ENCODE measurements at places on chromosomes 4 and X.

DNA sequence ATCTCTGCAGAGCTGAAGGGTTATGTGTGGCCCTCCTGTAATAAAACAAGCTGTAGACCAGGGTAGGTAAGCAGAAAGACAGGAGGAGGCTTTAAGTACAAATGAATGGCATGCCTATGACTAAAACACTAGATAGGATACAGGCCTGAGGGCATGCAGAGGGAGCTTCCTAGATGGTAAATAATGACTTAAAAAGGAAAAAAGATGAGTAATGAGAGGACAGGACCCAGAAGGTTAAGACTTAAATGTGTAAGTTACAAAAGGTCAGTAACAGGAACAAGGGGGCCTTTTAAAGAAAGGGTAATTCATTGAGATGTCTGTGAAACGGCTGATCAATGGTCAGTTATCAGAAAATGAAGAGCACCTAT is 194.8 kb downstream of the SOWAHB start:
- DNase-seq, result no peak

DNA sequence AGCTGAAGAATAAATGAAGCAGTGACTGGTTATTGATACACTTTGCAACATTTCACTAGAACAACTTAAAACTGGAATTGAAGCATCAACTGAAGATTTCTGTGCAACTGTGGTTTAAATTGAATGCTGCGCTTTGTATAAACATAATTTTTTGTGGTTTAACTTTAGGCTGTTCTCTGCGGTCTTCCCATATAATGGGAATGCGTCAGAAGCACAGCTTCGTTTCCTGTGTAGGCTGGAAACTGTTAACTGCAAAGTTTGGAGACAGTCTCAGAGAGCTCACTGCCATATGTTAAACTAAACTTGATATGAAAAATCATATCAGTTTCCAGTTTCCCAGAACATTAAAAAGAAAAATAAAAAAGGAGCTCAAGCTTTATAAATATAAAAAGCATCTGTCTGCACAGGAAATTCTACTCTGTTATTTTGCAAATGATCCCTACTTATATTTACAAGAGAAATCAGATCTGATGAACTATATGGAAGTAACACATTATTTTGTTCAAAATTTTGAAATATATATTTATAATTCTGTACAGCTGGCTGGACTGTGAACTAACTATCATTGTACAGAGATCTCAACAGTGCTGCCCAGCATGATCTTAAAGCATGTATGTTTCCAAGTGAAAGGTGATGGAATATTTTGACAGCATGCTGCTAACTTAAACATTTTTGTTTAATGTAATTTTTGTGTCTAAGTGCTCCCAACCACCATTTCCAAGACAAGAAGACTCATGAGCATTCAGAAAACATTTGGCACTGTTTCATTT is 139.9 kb downstream of the NDST3 start:
- DNase-seq, result no peak

DNA sequence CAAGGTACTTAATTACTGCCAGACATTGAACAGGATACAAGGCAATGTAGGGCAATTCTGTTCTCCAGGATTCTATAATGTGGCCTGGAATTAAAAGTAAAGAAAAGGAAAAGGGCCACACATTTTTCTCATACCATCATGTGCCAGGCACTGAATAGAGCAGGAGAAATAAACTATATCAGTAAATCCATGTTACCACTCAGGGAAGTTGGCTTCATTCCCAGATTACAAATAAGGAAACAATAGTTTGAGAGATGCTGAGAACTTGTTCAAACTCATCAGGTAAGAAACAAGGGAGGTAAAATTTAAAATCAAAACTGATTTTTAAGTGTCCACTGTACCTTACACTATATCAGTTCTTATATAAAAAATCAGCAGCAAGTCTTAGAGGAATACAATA is 645.0 kb upstream of the ATOH1 start:
- DNase-seq, result no peak

GRCh38 chrX:14915596-14915995 is 42.4 kb downstream of the MOSPD2 start:
- DNase-seq, result no peak

GRCh38 chr4:17869327-17869726 is 58.5 kb downstream of the NCAPG start:
- DNase-seq, result no peak

DNA sequence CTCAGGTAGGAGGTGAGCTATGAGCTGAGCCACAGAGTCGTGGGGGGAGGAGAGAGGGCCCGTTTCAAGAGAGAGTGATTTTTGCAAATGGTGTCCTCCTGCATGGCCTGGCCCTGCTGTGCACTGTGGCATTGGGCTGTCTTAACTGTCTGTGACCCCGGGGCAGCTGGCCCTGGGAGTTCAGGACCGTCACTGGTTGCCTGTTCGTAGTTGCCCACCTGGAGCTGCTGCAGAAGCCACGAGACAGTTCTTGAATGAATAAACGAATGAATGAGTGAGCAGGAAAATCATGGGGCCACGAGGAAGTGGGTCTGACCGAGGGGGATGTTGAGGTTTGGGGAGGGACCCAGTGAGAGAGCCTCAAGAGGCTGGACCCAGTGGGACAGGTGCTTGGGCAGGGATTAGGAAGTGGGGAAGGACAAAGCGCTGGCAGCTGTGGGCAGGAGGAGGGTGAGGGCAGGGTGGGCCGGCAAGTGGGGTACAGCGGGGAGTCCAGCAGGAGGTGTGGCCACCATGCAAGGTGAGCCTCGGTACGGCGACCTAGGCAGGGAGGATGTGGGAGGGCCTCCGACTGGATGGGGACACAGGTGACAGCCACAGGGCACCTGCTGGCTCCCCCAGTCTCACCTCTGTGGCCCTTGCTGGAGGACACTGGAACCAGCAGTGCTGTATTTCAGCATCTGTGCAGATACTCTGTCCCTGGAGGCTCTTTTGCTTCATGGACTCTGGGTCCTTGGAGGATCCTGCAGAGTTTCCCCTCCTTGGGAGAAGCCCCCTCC is 10.2 kb downstream of the RGS12 start:
- no peak for DNase-seq

DNA sequence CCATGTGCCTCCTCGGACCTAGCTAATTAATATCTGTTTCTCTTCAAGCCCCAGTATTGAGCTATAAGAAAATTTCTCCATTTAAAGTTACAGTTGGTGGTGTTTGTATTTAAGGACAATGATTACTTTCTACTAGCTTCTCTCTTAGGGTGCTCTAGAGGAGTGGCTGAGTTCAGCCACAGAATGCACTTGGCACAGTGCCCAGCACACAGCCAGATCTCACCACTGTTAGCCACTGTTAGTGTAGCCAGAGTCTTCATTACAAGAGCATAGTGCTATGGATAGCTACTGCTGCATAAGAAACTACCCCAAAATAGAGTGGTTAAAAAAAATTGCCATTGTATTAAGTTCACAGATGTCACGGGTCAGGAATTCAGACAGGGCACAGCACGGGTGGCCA is 421.3 kb downstream of the BCOR start:
- no peak for DNase-seq

DNA sequence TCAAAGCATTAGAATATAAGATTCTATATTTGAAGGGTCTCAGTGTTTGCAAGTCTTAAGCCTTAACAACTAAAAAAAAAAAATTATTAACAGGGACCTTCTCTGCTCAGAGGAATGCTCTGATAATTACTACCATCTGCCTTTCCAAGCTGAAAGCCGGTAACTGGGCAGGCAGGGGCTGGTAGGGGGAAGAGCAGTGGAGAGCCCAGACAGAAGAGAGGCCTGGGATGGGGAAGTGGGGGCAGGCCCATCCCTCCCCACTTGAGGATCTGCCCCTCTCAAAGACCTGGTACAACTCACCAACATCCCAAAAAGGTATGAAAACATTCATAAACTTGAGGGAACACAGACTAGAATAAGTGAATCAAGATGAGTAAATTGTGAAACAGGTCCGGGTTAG is 113.9 kb downstream of the QDPR start:
- no peak for DNase-seq

- no peak for DNase-seq
These were observed 1.5 kb downstream of the MRFAP1 start for GRCh38 chr4:6641971-6642320.

- DNase-seq, result no peak
These were observed 9.7 kb upstream of the CDKN2AIP start for GRCh38 chr4:183434666-183435190.

DNA sequence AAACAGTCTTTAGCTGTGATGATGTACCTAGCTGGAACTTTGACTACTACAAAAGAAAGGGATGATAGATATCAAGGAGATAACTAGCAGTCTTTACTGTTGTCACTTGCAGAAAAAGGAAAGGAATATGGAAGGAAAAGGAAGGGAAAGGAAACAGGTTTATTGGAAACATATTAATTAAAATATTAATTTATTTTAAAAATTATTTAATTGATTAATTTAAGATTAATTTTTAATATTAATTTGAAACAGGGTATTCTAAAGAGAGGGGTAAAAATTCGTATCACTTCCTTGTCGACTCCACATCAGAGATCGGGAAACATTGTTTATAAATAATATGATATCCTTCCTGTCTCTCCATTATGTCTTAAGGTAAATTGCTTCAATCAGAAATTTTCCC is 186.5 kb upstream of the IL15 start:
- DNase-seq, result no peak

DNA sequence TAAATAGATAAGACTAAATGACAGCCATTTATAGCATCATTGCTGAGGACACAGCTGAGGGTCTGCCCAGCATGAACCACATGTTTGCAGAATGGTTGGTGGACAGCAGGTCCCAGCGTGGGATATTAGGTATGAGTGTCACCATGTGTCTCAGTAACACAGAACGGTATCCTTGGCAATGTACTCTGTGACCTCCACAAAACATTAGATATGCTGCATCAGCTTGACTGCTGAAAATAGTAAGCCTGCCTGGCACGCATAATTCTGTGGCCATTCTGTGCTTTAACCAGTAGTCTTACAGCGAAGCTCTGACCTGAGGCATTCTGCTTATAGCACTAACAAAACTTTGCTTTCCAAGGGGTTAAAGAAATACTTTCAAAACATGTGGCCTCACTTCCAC is 32.0 kb downstream of the LIMCH1 start:
- no peak for DNase-seq

DNA sequence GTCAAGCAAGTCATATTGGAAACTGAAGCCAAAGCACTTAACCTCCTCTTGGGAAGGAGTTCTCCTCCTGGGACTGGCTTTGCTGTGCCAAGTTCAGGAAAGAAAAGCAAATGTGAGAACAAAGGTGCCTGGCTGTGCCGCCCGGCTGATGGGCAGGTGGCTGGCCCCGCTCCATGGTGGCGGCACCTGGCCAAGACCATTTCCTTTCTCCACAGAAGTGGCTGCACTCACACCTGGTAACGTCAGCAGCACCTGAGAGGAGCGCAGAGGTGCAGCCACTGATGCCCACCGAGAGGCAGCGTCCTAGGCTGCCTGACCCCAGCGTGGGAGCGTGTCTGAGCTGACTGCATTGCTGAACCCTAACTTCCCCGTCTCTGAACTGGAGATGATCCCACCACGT is 54.3 kb downstream of the DCTD start:
- no peak for DNase-seq

DNA sequence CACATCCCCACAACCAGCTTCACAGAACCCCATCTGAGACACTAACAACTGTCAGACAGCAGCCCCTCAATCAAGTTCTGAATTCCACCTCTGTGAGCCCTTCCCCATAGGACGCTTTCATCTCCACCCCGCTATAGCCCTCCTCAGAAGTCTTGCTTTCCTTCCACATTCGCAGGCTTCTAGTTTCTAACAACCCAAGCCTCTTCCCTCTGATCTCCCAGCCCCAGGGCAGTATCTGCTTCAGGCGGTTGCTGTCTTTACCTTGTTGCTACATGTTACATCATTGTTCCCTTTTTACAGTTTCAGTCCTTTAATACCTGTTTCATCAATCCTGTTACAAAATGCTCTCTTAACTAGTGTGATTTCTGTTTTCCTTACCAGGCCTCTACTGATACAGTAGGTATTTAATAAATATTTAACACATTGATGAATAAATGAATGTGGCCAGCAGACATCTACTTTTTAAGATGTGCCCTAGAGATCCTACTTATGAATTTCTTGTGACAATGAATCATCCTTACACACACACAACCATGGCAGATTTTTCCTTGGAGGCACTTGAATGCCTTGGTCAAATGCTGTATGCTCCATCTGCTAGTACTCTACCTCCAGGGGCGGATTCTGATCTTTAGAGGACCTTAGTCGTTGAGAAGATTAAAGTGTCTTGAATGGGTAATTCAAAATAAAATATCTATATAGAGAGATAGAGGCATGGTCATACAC is 164.7 kb upstream of the SLIT2 start:
- DNase-seq, result no peak

DNA sequence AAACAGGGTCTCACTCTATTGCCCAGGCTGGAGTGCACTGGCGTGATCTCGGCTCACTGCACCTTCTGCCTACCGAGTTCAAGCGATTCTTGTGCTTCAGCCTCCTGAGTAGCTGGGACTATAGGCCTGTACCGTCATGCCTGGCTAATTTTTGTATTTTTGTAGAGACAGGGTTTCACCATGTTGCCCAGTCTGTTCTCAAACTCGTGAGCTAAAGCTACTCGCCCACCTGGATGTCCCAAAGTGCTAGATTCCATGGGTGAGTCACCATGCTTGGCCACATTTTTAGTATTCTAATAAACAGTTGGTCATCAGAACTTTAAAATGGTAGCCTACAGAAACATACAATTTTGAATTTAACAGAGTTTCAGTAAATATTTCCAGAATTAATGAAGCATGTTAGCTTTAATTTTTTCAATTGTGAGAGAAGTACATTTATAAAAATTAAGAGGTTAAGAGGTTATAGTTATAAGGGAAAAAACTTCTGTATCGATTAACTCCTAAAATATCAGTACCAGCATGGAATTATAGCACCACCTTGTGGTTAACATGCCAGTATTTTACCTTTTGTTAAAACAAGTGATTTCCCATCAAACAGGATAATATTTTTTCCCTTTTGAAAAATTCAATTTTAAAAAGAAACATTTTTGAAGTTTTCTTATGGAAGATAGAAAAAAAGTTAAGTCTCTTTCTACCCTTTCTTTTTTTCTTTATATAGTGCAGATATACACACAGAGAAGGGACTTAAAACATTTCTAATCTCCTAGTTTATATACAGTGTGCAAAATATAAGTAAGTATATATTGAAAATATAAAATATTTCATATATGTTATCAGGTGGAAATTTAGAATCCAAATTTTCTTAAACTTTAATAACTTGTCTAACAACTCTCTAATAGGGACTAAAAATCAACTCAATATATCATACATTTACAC is 35.4 kb downstream of the CEP44 start:
- no peak for DNase-seq

- no peak for DNase-seq
These were observed 67.2 kb upstream of the PPP3CA start for GRCh38 chr4:101414496-101414895.

- no peak for DNase-seq
These were observed 10.9 kb upstream of the SEL1L3 start for GRCh38 chr4:25873632-25874129.

GRCh38 chr4:166121897-166122296 is 248.9 kb downstream of the TLL1 start:
- no peak for DNase-seq

Measured in stimulated activated CD4-positive, alpha-beta T cell treated with anti-CD3 and anti-CD28 coated beads, Interleukin-12 subunit alpha, Interleukin-12 subunit beta, amount 100 ng/mL, for 24 hours (primary cell).